ENCODE measurements at places on chromosomes 12 and 14.

DNA sequence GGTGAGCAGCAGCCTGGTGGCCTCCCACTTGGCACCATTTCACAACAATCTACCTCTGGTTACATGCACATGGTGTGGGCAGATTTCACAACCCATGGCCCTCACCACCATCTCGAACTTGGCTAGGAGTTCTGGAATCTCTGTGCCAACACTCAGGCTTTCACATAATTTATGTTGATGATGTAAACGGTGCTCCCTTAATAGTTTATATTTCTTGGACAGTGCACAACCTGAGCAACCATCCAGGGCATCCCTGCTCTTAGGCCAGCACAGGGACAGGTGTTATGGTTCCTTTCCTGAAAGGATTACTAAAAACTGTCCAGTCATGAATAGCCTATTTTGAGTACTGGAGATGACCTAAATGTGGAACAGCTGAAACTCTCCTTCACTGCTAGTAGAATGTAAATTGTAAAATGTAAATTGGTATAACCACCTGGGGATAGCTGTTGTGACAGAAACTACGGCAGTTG lies 28.6 kb downstream of the ABCB9 start:
- no peak for DNase-seq

- no peak for DNase-seq
Measured at GRCh38 chr14:68309616-68310015, 483.3 kb downstream of the ZFP36L1 start.

- DNase-seq, result no peak
Measured at GRCh38 chr14:105881021-105881930, 354.9 kb downstream of the TMEM121 start.

- DNase-seq, result no peak
Measured at GRCh38 chr12:23659131-23659530, 290.3 kb downstream of the SOX5 start.

DNA sequence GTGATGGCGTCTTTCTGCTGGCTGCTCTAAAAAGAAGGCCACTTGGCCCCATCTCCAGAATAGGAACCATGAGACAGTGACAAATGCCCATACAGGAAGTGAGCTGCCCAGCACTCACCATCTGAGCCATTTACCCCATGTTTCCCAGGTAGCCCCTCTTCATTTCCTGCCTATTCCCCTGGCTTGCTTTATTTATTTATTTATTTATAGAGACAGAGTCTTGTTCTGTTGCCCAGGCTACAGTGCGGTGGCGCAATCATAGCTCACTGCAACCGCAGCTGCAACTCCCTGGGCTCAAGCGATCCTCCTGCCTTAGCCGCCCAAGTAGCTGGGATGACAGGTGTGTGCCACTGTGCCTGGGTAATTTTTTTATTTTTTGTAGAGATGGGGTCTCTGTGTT lies 71.2 kb downstream of the RIN3 start:
- DNase-seq, result no peak

GRCh38 chr14:38079886-38080285 lies 127.8 kb upstream of the SSTR1 start:
- DNase-seq, result no peak

DNA sequence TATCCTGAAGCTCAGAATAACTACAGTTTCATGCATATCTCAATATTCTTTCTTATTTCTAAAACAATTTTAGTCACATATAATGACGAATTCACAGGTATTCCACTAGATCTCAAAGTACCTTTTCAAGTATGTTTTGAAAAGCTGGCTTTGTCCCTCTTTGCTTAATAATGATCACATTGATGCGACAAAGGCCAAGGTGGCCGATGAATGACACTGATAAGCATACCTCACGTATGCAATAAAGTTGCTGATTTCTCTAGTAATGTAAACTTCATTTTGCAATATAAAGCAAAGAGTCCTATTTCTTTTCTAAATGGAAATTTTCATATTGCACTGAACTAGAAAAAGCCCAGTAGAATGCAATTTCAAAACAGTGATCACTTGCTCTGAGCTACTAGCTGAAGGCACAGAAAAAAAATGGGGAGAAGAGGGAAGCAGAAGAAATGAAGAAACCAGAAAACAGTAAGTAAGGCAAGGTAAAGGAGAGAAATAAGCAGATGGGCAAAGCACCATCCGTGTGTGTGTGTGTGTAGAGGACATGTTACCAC lies 29.3 kb downstream of the FGD6 start:
- no peak for DNase-seq

- peak; percentile 60 for DNase-seq
Measured at GRCh38 chr12:94644141-94644979, 6.0 kb downstream of the TMCC3 start.

DNA sequence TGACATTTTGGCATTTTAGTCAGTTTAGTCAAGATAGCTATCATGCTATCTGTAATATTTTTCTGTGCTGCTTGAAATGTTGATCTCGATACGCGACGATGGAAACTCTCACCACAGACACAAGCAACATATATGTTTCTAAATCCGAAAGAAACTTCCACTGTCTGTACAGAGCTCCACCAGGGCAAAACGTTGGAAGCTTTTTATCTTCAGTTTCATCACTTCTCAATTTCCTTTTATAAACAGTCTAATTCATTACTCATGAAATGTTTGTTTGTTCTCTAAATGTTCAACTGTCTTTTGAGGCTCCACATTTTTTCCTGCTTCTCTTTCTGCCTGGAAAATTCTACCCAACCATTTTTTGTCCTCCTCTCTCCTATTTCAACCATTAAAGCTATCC lies 737.6 kb downstream of the SLC16A7 start:
- DNase-seq, result no peak

- no peak for DNase-seq
Measured at GRCh38 chr12:79692860-79693577, 2.3 kb upstream of the PAWR start.

- DNase-seq, result no peak
Measured at GRCh38 chr12:76428117-76428516, 79.9 kb upstream of the BBS10 start.

DNA sequence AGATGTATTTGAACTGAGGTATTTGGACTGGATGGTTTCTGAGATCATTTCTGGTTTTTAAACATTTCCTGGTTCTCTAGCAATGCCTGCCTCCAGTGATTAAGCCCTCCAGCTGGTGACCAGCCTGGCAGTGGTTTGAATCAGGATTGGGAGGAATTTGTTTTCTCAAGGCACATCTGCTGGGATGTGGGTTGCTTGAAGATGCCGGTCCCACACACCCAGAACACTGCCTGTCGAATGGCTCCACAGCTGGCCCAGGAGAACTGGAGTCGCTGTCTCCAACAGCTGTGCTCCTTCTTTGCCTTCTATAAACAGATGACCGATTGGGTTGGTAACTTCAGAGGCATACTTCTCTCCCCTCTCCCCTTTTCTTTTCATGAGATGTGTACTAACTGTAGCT lies 258.0 kb upstream of the DDHD1 start:
- peak; percentile 10 for DNase-seq

- DNase-seq, result no peak
Measured at GRCh38 chr12:86513226-86513625, 257.0 kb upstream of the MGAT4C start.

DNA sequence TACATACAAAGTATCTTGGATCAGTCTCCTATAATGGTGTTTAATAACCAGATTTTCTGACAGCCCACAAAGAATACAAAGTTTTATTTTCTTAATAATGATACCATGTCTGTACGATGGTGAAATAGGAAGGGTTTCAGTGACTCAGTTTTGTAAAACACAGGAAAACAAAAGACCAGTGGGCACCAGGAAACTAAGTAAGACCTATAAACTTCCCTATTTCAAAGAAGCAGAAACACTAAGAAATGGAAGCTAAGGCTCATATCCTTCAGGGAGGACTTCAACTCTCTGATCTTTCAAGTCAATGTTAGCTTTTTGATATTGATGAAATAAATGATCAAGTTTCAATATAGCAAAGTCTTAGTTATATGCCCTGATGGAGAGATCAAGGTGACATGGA lies 196.0 kb downstream of the DUSP6 start:
- DNase-seq, result no peak

- DNase-seq, result no peak
Measured at GRCh38 chr12:63924781-63925180, 80.3 kb downstream of the SRGAP1 start.

DNA sequence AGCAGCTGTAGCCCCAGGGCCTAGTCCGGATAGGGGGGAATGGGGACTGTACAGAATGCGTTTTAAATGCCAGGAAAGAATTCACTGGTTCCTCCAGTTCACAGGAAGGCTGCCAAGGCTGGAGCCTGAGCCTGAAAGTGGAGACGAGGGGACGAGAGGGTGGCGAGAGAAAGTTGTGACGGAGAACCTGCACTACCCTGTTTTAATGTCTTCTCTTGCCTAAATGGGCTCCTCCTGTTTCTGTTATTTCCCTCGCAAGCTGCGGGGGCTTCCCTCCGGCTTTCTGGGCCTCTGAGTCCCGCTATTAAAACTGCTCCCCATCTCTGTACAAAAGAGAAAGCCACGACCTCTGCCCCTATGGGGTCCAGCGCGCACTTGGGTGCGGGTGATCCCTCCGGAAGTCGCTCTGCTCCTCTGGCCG lies 4.5 kb downstream of the C1QL4 start:
- DNase-seq, result no peak

DNA sequence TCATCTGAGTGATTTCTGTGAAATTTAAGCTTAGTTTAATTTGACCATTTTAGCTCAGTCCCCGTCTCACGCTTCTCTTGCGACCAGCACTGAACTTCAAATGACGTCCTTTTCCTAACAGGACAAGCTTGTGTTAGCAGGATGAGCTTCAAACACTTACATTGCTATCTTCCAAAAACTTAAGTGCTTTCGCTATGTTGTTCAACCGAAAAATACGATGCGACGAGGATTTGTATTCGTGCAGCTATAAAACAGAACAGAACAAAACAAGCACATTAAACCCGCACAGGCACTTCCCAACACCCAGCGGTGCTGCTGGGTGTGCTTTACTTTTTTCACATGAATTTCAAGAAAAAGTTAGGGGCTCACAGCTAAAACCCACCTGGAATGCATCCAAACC lies 64.2 kb upstream of the DICER1 start:
- no peak for DNase-seq

DNA sequence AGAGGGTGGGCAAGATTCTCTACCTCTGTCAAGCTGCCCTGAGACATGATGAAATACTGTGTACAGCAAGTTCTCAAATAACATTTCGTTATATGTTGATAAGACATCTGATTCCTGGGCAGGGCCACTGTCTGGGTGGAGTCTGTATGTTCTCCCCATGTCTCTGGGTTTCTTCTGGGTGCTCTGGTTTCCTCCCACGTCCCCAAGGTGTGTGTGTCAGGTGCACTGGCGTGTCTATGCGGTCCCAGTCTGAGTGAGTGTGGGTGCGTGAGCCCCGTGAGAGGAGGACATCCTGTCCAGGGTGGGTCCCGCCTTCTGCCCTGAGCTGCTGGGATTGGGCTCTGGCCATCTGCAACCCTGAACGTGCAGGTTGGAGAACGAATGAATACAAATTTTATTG lies 29.6 kb downstream of the KCTD10 start:
- DNase-seq, result no peak

DNA sequence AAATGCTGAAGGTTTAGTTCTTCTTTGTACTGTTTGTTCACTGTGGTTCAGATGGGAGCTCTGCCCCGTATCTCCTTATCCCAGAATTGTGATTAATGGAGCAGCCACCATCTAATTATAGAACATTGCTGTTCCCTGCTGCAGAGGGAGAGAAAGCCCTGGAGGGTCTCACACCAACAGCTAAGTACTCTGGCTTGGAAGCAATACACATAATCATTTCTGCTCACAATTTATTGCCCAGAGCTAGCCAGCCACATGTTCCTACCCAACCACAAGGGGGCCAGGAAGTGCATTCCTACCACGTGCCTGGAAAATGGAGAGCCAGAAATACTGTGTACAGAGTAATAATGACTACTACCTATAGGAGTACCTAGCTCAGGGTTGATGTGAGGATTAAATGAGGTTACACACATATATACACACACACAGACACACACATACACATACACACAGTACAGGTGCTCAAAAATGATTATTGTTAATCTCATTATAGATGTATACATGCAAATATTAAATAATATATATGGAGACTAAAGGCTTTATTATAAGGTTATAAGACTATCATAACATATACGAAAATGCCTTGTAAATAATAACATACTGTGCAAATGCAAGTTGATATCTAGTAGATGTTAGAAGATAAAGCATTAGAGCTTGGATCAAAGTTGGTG lies 22.3 kb downstream of the MSRB3 start:
- no peak for DNase-seq

DNA sequence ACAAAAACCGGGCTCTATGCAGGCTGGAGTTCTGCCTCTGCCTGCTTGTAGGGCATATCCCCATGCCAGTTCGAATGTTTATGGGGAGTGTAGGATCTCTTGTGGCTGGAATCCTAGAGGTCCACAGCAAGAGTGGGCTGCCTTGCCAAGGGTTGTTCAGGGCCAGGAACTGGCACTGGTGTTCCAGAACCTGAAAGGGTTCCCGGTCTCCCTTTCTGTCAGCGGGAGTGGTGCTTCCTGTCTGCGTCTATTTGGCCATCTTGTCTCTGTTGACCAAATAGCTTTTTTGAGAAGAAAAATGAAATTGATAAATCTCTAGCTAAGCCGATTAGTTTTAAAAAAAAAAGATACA lies 17.8 kb downstream of the OLR1 start:
- DNase-seq, result no peak

DNA sequence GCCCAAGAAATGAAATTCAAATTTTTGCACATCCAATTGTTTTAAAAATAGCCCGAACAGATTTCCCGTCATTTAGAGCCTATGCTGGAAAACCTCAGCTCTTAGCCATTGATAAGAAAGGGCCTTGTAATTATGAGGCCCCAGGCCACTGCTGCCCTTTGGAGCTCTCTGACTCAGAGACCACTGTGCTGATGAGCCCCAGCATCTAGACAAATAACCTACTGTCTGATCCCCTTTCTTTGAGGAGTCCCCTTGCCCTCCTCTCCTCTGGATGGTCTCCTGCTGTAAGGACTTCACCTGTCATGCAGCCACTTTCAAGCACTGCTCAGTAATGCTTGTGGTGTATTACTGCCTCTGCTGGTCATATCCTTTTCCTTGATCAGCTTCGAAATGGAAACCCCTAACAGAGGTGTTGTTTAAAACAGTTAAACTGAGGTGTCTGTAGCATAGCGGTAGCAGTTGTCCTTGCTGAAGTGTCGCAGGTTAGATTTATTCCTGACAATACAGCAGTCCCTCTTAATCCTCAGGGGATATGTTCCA lies 159.9 kb upstream of the SRRM4 start:
- no peak for DNase-seq

Data from right kidney (tissue), 9 donors.